ENCODE measurements at places on chromosomes 3 and 15.

GRCh38 chr3:130950124-130950523 is 56.2 kb downstream of the ATP2C1 start:
- no peak for DNase-seq

GRCh38 chr15:58444658-58445332 is 13.0 kb downstream of the LIPC start:
- no peak for DNase-seq

DNA sequence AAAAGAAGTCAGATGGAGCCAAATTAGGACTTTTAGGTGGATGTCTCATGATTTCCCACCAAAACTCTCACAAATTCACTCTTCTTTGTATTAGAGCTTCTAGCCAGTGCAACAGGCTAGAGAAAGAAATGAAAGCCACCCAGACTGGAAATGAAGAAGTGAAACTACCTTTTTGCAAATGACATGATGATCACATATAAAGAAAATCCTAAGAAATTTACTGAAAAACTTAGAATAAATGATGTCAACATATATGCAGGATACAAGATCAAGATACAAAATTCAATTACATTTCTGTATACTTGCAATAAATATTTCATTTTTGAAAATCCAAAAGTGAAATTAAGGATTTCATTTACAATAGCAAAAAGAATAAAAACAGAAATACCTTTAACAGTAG is 110.8 kb downstream of the LRIG1 start:
- no peak for DNase-seq

GRCh38 chr3:138300647-138301046 is 29.0 kb downstream of the NME9 start:
- no peak for DNase-seq

DNA sequence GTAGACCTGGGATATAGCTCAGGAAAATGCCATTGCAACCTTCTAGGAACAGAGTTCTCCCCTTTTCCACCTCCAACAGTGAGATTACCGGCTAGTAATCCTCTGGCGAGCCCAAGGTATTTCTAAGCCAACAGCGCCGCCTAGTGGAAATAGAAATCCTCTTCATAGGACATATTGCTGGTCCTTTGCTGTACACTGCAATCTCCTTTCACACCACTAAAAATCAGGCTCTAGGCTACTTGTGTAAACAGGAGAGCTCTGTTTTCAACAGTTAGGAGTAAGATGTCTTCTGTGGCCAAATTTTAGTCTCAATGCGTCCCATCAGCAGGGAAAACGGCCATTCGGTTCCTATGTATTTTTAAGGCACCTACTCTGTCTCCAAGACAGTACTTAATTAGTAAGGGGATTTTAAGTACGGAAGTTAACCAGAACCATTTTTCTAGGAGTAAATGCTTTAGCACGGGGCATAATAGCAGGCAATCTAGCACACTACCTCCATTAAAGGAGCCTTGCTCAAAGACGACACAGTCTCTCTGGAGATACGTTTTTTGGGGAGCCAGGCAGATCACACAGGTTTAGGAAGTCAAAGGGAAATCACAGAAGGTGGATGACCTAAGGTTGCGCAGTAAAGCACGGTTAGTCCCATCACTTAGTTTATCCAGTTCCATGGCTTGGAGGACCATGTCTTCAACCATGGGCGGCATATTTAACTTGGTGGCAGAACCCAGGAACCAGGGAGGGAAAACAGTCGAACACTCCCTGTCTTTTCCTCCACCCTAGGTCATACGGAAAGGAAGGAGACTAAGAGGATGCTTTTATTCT is 43.8 kb downstream of the NCEH1 start:
- DNase-seq = peak; percentile 43

DNA sequence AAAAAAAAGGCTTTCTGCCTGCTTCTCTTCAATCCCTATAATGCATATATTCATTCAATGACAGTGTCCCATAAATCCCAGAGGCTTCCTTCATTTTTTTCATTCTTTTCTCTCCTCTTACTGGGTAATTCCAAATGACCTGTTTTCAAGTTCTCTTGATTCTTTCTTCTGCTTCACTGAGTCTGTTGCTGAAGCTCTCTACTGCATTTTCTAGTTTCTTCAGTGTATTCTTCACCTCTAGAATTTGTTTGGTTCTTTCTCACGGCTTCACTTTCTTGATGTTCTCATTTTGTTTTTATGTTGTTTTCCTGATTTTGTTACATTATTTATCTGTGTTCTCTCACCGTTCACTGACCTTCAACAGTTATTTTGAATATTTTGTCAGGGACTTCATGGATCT is 141.6 kb downstream of the SCAPER start:
- no peak for DNase-seq

DNA sequence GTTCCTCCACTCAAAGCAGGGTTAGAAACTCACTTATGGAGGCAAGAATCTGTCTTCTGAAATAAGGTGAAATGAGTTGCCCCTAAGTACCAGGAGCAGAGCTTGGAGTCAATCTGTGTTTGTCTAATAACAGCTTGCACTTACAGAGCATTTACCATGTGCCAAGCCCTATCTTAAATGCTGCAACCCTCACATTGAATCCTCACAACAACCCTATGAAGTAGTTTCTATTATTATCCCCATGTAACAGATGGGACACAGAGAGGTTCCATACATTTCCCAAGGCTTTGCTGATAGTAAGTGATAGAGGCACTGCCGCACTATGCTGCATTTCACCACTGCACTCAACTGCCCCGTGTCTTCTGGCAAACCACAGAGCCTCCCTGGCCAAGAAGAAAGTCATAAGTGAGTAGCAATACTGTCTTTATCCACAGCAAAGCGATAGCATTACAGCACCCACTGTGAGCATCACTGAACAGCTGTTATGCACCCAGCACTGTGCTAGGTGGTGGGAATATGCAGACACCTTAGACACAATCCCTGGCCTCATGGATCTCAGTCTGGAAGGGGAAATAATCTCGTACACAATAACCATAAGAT is 141.5 kb downstream of the SSR3 start:
- DNase-seq = no peak

DNA sequence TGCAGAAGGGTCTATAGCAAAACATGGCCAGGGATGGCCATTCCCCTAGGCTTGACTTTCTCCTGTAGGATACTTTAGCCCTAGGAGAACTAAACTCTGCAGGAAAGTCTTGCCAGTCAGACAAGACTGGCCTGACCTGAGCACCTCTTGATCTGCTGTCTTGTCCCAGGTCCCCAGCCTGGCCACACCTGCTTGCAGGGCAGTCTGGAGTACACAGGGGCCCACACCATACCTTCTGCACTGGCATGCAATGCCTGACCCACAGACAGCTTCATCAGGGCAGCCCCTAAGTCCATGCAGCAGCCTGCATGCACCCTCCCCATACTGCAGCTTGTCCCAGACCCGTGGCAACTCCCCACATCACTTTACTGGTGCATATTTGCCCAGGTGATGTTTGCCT is 204.6 kb downstream of the LRRC3B start:
- no peak for DNase-seq

GRCh38 chr3:33650495-33650894 is 67.6 kb downstream of the CLASP2 start:
- no peak for DNase-seq

DNA sequence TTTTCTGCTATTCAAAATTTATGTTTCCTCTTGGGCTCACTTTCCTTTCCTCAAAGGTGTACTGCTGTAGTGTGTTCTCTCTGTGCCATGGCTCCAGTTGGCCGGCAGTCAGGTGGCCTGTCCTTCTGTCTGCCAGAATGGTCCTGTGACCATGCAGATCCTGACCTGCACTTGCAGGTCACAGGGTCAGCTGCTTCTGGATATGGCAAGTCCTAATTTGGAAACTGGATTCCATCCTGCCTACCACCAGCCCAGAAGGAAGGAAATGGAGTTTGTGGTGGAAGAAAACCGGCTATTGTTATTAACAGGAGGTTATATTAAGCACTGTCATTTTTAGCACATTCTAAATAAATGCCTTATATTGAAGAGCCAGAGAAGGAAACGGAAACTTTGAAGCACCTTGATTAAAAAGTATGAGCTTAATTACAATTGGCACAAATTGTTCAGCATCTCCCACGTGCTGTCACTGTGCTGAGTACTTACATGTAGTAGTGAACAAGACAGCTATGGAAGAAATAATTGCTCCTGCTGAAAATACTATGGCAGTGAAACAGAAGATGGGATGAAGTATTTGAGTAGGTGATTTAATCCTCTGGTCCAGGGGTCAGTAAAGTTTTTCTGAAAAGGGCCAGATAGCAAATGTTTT is 362.8 kb downstream of the PTPRG start:
- no peak for DNase-seq

DNA sequence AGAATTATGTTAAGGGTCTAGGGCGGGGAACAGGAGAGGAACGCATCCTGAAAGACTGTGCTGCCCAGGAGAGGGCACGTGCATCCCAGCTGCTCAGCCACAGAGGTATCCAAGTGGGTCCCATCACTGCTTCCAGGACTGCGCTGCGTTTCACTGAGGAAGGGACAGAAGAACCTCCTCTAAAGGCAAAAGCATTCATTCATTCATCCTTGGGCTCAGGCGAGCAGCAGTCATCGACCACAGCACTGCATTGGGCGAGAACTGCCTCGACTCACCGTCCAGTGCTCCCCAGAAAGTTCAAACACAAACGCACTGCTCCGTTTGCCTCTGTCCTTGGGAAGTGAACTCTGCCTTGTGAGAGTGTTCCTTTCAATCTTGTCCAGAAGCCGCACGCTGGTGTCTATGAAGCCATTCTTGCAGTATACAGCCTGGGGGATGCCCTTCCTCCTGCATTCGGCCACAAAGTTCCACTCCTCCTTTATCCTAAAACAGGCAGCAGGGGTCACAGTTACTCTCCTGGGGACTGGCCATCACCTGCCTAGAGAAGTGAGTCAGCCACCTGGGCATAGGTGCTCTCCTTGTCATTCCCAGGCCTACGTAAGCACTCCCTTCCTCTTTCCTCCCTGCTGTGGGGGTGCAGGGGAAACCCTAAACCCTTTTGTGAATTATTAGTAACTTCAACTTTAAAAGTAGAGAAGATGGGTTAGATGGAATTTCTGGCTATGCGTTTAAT is 21.2 kb downstream of the LRRC2 start:
- DNase-seq = no peak

DNA sequence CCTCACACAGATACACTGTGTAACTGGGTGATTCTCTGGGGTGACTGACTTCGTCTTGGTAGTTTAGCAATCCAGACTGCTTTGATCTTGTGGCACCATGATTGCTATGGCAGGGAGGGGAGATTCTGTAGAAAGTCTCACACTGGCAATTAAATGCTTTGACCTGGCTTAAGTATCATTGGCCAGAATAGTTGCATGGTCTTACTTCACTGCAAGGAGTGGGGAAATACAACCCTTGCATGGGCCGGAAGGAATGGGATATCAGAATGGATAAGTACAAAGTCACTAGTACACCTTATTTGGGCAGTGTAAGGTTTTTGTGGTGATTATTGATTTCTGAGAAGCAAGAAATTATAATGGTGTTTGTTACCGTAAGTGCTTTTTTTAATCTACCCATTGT is 153.8 kb downstream of the UBE2E2 start:
- DNase-seq = no peak

- no peak for DNase-seq
Measured at GRCh38 chr3:138782755-138783154, 52.0 kb downstream of the PIK3CB start.

GRCh38 chr3:190089711-190090110 is 31.0 kb downstream of the P3H2 start:
- DNase-seq = no peak

DNA sequence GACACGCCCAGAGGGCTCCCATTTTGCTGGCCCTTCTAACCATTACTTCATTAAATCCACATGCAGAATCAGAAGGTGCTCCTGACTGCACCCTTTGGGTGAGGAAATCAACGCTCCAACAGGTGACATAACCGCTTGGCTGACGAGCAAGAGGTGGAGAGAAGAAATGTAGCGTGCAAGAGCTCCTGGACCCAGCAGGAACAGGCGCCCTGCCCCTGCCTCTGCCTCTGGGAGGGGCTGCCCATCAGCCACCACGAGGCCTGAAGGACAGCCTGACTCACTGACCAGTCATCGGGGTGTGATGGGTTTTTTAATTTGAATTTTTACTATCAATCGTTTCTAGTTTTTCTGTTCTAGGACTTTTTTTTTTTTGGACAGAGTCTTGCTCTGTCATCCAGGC is 218.2 kb downstream of the ADAMTS17 start:
- DNase-seq = no peak

- no peak for DNase-seq
Measured at GRCh38 chr3:45959201-45959600, 15.9 kb downstream of the CXCR6 start.

DNA sequence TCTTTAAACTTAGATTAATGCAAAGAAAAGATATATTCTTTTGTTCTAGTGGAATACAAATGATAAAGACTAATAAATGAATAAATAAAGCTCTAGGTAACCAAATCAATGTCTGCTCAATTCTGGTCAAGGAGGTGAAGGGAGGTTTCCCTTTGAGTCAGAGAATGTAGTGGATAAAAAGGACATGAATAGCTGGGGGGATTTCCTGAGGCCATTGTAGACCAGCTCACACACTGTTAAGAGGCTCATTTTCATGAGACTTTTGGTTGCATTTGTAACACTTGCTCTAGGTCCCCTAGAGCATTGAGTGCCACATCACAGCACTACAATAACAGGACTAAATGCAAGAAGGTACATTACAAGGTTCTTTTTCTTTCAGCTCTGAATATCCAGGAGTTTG is 170.7 kb downstream of the TIGIT start:
- DNase-seq = no peak

GRCh38 chr15:88987934-88988671 is 74.9 kb upstream of the MFGE8 start:
- DNase-seq = no peak

DNA sequence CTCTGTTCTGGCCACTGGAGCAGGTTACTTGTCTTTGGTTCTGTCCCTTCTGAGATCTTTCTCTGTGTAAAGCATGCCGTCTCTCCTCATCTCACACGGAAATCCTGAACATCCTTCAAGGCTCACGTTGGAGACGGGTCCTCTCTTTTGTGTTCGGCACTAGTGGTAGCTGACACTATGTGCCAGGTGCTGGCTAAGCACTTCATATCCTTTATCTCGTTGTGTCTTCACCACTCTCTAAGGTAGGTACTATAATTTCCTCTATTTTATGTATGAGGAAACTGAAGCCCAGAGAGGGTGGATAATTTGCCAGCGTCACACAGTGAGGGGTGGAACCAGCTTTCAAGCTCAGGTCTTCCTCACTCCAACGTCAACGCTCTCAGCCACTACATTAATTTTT is 1.2 kb downstream of the IFT122 start:
- no peak for DNase-seq

- DNase-seq = no peak
Measured at GRCh38 chr3:193250492-193250891, 9.5 kb downstream of the PLAAT1 start.

- DNase-seq = no peak
Measured at GRCh38 chr3:4950948-4951347, 28.3 kb upstream of the BHLHE40 start.

DNA sequence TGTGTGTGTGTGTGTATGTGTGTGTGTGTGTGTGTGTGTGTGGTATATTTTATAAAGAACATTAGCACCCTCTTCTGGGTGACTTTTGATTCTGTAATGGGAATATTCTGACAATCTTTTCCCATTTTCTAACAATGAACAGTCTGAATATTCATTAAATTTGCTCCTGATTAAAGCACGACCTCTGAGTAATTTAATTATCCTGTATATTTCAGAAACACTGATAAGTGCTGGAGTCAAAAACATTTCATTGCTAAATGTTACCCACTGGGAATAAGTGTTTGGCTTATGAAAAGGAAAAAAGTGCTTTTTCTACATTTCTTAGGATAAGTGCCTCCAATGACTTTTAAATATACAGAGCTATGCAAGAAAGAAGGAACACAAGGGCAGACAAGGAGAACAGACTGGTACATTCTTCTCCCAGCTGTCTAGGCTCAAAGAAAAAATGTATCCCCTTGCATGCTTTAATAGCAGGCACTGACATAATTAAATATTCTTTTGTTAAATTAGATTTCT is 32.3 kb upstream of the SYNPR start:
- no peak for DNase-seq

All from stimulated activated CD8-positive, alpha-beta memory T cell treated with anti-CD3 and anti-CD28 coated beads, Interleukin-4, amount 100 ng/mL, for 1 hour (primary cell).